ENCODE measurements at places on chromosomes 6 and 20.
A peak's percentile ranks its signal among the peaks of the same experiment; 100 is the strongest.

GRCh38 chr6:55917751-55918415 is 42.5 kb upstream of the BMP5 start:
- DNase-seq: no peak

- peak; percentile 65 for DNase-seq
Observed at GRCh38 chr6:3455569-3456394, 1.1 kb downstream of the SLC22A23 start.

GRCh38 chr20:14470231-14470899 is 133.0 kb upstream of the FLRT3 start:
- peak; percentile 3 for DNase-seq

DNA sequence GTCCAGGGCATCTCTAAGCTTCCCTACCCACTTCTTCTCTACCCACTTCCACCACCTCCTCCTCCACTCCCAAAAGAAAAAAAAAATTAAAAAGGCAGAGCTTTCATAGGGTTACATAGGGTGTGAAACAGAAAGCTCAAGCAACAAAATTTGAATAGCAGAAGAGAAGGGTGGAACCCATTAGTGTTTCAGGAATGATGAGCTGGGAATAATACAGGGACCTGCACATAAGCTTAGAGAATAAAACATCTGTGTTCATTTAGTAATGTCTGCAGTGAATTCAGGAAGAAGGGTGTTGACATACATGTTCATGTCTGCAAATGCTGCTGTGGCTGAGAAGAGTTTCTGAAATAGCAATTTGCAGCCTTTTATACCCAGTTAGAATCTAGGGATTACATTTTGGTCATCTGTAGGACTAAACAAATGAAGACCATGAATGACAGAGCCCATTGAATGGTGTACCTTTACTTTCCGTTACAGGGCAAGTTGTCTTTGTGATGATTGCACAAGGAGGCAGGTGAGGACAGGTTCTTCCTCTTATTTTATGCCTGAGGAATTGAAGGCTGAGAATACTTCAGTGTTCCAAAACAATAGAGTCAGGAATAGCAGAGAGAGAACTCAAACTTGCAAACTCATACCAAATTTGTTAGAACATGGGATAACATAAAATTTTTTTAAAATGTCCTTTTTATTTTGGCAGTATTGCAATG is 975.1 kb downstream of the TFAP2A start:
- no peak for DNase-seq

Measured in globus pallidus (tissue), 1 donor.